NCI-H1105 (cell line): ENCODE measurements at places on chromosomes 11 and 22.

- DNase-seq, result no peak
Measured at GRCh38 chr22:45169591-45170466, 6.1 kb downstream of the NUP50 start.

DNA sequence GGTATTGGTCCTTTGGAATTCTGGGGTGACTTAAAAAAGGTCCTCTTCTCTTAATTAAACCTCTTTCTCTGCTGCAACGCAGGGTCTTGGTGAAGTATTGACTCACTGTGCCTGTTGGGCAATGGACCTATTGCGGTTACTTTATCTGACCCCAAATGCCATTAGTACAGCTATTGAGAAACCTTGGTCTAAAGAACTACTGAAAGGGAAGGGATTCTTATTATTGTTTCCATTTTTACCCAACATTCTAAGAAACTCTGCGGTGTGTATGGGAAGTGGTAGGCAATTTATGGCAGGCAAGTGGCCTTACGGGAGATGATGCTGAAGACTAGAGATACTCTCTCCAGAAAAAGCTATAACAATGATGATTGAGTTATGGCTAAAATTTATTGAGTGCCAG lies 12.5 kb downstream of the SLC6A5 start:
- DNase-seq, result no peak

GRCh38 chr11:68950270-68950669 lies 30.5 kb downstream of the MRGPRD start:
- DNase-seq, result no peak

DNA sequence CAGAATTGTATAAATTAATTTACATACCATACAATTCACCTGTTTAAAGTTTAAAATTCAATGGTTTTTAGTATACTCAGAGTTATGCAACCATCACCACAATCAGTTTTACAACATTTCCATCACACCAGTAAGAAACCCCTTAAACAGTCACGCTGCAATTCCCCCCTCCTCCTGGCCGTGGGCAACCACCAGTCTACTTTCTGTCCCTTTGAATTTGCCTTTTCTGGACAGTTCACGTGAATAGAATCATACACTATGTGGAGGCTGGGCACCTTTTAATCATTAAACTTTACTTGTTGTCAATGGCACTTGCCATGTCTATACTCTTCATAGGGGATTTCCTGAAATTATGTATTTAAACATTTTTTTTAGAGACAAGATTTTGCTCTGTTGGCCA lies 20.1 kb upstream of the SWAP70 start:
- no peak for DNase-seq

DNA sequence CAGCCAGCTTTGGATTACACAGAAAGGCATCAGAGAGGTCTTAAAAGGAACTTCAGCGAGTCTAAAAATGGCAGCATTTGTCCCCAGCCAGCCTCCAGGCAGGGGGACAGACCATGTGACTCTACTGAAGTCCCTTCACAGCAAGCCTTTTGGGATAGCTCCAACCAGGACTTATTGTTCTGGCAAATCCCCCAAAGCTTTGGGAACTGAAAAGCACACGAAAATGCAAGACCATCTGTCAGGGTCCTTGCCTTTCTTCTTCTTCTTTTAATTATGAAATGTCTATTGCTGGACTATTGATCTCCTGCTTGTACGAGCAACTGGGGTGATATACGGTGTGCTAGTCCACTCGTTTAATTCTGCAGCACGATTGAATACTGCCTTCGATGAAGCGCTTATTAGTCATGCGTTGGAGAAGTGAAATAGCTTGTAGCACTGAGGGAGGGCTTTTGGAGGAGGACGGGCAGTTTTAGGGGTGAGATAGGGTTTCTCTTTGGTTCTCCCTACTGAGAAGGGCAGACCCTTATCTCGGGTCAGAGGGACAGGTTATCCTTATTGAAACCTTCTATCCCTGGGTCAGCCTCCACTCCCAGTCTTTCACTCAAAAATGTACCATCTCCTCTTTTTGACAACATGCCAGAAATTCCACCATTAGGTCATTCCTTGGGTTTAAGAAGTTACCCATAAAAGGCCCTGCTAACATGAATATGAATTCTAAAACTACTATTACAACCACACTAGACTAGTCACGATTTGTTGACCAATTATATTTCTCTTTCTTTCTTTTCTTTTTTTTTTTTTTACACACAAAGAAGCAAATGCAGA lies 416.4 kb downstream of the MIAT start:
- DNase-seq, result no peak

DNA sequence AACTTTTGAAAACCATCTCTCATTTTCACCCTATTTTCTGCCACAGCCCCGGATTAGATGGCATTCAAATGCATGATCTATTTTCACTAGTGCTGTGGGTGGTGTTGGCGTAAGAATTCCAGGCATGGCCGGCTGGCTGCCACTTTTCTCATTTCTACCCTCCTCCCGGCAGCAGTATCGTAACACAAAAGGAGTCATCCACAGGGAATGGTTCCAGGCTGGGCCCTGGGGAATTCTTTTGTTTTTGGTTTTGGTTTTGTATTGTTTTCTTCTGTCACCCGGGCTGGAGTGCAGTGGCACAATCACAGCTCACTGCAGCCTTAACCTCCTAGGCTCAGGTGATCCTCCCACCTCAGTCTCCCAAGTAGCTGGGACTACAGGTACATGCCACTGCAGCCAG lies 13.8 kb downstream of the JAML start:
- no peak for DNase-seq

- no peak for DNase-seq
Measured at GRCh38 chr11:70176940-70177689, 26.0 kb upstream of the FADD start.

- no peak for DNase-seq
Measured at GRCh38 chr11:128949791-128950454, 7.3 kb upstream of the TP53AIP1 start.

DNA sequence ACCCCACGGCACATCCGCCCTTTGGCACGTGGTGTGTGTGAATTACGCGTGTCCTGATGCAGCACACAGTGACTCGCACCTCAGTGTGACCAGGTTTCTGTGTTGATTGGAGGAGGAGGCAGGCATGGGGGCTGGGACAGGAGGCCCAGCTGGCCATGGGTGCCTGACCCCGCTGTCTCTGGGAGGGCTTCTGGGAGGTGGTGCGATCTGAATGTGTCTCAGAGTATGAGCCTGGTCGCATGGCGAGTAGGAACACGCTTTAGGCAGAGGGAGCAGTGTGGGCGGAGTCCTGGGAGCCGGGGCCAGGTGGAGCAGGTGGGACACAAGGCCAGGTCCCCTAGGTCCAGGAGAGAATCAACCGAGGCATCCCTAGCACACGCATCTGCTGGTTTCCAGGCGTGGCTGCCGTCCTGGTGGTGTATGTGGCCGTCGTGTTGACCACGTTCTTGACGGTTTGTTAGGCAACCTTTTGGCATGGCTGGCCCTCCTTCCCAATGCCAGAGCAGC lies 5.7 kb downstream of the GRAMD4 start:
- DNase-seq, result no peak

DNA sequence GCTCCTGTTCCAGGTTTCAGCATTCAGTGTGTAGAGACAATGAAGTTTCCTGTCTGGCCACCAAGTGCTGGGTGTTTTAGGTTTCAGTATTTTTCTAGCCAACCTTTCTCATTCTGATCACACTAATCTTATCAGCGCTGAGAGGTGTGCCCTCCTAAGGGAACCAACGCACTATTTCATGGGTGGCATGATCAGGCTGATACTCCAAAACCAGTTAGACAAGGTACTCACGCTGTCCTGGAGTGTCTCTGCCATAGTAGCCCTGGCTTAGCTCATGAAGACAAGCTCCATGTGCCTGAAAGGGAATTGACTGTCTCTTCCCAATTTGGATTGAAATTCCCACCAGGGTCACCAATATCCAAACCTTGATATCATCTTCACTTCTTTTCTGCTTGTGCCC lies 8.0 kb upstream of the RAB38 start:
- no peak for DNase-seq

- DNase-seq, result no peak
Measured at GRCh38 chr22:46734830-46735453, 3.1 kb downstream of the CERK start.

DNA sequence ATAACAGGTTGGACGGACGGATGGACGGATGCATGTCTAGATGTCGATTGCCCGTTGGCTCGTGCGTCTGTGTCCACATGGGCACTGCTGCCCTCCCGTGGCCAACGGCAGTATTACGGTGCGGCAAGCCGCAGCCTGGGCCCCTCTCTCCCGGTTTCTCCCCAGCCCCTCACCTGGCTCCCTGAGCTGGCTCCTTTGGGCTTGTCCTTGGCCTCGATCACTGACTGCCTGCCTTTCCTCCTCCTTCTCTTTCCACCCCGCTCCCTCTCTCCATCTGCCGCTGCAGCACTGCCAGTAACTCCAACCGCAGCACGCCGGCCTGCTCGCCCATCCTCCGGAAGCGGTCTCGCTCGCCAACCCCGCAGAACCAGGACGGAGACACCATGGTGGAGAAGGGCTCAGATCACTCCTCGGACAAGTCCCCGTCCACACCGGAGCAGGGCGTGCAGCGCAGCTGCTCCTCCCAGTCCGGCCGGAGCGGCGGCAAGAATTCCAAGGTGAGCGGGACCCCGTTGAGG lies 77.3 kb downstream of the SCN3B start:
- DNase-seq, result peak; percentile 76

DNA sequence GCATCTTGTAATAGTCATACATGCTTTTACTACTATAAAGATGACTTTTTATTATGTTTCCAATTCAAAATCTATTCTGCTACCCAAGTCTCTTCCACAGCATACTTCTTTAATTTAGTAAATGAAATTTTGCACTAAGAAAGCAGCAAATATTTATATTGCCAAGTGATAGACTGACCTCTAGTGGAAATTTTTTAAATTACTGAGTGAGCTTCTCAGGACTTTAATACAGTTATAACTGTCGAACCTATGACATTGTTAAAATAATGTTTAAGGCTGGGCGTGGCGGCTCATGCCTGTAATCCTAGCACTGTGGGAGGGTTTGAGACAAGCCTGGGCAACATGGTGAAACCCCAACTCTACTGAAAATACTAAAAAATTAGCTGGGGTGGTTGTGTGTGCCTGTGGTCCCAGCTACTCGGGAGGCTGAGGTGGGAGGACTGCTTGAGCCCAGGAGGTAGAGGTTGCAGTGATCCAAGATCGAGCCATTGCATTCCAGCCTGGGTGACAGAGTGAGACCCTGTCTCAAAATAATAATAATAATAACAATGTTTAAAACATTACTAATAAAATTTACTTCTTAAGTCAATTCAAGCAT lies 27.3 kb downstream of the STK33 start:
- peak; percentile 29 for DNase-seq

GRCh38 chr22:45212992-45213751 lies 27.5 kb downstream of the KIAA0930 start:
- DNase-seq, result no peak

DNA sequence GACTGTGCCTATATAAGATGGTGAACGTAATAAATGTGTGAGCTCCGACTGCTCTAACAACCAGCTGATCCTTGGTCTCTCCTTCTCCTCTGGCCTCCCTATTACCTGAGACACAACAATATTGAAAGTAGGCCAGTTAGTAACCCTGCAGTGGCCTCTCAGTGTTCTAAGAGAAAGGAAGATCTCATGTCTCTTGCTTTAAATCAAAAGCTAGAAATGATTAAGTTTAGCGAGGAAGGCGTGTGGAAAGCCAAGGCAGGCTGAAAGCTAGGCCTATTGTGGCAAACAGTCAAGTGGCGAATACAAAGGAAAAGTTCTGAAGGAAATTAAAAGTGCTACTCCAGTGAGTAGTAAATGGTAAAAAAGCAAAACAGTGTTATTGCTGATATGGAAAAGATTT lies 39.5 kb downstream of the HIPK3 start:
- no peak for DNase-seq

DNA sequence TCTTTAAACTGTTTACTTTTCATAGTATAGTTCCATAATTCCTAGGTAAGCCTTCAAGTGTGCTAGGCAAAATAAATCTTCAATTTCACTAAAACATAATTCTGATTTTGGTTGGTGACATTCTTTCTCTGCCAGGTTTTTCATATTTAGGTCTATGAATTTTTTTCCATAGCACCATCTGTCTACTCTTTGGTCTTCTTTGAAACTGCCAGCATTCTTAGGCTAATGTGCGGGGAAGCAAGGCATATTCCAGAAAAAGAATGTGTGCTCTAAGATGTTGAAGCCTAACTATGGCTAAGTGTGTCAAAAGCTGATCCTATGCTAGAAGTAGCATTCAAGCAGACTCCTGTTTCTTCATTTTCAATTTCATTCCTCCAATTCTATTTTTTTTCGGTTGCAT lies 213.9 kb upstream of the C11orf87 start:
- no peak for DNase-seq
